ENCODE measurements at places on chromosomes 3 and 15. TPM values are rescaled to one million over a fixed set of nuclear protein-coding genes. Genes with fewer than 3 reads are reported as not detected.
A peak's percentile ranks its signal among the peaks of the same experiment; 100 is the strongest.

DNA sequence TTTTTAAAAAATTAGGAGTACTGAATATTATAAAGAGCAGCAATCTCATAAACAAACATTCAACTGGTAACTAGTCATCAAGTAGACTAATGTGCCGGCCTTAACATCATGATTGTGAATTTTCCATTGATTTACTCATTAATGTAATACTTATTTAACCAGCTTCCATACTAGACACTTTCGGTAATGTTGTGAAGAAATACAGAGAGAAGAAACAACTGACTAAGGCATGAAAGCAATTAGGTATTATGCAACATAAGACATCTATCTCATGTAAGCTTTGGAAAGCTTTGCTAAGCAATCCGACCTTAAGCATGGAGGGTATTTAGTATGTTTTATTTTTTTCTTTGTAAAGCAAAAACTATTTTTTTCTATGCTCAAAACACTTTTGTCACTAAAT lies 108.0 kb downstream of the IL1RAP start:
- no peak for DNase-seq

DNA sequence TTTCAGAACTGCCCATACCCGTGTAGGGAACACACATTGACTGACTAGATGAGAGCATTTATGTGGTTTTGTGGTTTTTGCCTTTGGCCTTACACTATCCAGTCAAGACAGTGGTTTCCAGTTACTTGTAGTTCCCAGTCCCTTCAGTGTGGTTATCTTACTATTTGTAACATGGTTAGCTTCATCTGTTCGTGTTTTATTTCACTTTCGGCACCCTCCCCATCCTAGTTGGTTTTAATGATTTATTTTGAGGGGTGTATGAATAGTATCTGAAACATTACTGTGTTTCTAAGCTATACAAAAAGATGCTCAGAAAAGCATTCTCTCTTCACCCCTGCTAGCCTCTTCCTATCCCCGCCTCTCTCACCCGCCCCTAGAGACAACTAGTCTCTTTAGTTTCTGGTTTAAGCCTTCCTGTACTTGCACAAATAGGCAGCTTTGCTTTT lies 14.1 kb downstream of the LYSMD4 start:
- no peak for DNase-seq

CPLX3 gene
- not detected for total RNA-seq

GRCh38 chr3:44159696-44160300 lies 81.9 kb upstream of the TOPAZ1 start:
- DNase-seq = peak; percentile 15

GOLGA6L7 gene
- total RNA-seq = not detected
